Forelimb muscle (tissue), 1 donor: ENCODE measurements at places on chromosomes 1 and 21. TPM values are rescaled to one million over a fixed set of nuclear protein-coding genes. Genes with fewer than 3 reads are reported as not detected.

The PRAMEF1 gene
- polyA plus RNA-seq = not detected

The SPRR5 gene
- not detected for polyA plus RNA-seq

The ITLN2 gene
- polyA plus RNA-seq = not detected

The MIXL1 gene
- polyA plus RNA-seq = 0.44 TPM

The NUAK2 gene
- polyA plus RNA-seq = 0.49 TPM

DNA sequence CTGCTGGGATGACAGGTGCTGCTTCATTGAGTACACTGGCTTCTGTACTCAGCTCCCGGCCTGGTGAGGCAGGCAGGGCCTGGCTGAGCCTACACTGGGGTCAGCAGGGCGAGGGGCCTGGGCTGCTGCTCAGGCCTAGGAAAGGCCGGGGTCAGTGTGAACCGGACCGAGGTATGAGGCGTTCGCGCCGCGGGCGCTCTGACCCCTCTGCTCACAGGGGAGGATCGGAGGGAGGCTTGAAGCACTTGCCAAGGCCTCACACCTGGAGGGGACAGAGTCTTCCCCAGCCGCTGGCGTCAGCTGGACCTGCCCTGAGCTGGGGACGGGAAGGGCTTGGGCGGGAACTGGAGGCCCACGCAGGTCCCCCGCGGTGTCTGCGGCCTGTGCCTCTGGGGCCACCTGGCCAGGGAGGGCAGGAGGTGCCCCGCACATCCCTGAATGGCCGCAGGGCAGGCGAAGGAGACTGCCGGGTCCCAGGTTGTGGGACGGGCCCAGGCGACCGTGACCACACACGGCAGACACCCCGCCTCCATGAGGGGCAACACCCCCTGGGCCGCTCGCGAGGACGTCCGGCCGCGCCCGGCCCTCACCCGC lies 466 bp downstream of the PEX10 start:
- DNase-seq = no peak

DNA sequence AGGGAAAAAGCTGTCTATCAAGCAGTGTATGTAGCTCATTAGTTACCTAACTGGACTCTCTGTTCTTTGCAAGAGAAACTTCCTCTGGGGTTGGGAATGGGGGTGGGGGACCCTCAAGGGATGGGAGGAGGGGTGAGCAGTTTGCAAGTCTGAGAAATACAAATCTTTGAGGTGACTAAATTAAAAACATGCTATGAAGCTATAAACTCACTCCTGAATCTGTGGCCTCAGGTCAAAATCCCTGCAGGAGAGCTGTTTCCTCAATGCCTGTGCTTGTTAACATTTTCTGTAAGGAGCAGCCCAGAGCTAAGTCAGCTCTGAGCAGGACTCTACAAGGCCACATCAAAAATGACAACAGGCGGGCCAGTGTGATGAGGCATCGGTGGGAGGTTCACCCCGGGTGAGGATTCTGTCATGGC lies 32.8 kb upstream of the PTPRC start:
- no peak for DNase-seq

GRCh38 chr21:32132881-32133280 lies 146.0 kb downstream of the MIS18A start:
- no peak for DNase-seq

DNA sequence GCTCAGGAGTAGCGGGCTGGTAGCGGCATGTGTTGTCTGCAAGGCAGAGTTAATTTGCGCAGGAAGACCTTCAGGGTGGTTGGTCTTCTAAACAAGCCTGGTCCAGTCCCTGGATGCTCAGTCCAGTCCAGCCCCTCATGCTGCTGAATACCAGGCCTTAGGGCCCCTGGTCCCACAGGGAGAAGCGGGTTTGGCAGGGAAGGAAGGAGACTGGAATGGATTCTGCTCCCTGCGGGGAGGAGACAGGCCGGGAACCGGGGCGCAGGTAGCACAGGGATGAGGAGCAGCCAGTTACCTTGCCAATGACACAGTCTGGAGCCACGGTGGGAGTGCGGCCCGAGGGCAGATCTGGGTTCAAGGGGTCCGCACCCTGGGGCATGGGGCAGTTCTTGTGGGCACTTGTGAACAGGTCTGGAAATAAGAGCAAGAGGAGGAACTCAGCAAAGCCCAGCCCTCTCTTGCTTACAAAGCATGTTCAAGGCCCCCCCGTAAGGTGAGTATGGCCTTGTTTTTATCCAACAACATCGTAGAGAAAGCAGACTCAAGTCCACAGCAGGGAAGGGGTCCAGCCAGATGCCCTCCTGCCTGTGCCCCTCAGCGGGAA lies 10.1 kb downstream of the FAM131C start:
- DNase-seq = no peak

- no peak for DNase-seq
Measured at GRCh38 chr1:43625063-43625780, 24.7 kb upstream of the KDM4A start.

DNA sequence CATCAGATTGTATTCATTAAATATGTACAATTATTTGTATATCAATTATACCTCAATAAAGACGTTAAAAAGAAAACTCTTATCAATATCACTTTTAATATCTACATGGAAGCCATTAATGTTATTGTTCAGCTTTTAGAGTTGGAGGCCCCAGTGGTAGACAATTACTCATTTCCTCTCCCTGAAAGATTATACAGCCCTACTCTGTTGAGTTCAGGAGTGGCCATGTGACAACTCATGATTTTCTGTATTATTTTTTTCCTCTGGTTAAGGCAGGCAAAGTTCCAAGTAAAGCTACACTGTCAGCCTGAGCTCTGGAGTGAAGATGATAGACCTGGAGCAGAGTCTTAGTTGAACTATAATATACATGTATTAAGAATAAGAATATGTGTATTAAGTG lies 247.9 kb upstream of the B3GALT2 start:
- no peak for DNase-seq

GRCh38 chr1:21090463-21090862 lies 86.2 kb downstream of the EIF4G3 start:
- no peak for DNase-seq

GRCh38 chr1:12144236-12144635 lies 22.6 kb upstream of the TNFRSF1B start:
- no peak for DNase-seq

DNA sequence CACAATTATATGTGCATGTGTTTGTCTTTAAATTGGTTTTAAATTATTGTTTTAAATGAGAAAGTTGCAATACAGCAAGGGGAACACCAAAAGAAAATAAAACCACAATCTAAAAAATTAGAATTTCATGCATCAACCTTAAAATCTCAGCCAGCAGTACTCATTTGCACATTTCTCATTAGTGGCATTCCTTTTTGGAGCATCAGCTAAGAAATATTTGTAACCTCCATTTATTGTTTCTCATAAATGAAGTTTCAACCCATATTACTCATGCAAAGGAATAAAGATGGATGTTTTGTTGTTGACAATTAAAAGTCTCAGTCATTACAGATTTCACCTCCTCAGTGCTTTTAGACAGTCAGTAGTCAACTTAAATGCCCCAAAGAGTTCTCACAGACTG lies 160.1 kb downstream of the TBX15 start:
- DNase-seq = no peak

- DNase-seq = no peak
Measured at GRCh38 chr1:192968323-192968722, 90.8 kb downstream of the UCHL5 start.

DNA sequence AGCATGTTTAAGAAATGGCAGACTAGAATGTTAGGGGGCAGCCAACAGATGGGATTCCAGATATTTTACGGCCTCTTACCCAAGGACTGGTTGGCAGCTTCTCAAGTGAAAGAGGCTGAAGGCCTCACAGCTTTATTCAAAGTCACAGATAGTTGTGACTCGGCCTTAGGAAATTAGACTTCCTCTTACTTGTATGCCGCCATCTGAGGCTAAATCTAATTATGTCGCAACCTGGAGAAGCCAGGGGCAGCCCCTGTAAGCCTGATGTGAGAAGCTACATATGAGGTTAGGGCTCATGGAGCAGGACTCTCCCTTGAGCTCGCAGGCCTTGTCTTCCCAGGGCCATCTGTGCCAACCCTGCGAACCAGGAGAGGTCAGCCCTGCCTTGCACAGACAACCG lies 352.5 kb downstream of the HHAT start:
- no peak for DNase-seq

DNA sequence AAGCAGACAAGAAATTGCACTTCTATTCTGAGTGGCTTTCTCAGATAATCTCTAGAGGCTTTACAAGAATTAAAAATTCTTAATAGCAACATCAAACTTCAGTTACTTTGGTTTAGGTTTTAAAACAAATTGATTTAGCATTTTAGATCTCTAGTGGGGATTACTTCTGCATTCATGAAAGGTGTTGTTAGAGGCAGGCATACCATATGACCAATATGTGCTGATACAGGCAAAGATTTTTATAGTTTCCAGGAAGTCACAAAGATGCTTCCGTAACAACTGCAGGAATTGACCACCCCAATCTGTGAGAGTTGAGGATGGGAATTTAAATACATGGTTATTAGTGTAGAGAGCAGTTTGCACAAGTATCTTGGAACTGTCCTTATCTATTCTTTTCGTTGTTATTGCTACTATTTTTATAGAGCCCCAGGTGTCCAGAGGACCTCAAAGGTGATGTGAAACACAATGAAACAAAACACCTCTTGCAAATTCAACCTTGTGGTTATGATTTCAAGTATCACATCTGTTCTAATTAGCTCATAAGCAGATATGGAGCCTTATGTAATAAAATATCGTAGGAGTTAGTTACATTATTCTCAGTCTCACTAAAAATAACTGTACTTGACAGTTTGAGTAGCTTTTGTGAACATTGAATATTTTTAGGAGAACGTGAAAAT lies 512.7 kb upstream of the ADGRL4 start:
- DNase-seq = no peak

DNA sequence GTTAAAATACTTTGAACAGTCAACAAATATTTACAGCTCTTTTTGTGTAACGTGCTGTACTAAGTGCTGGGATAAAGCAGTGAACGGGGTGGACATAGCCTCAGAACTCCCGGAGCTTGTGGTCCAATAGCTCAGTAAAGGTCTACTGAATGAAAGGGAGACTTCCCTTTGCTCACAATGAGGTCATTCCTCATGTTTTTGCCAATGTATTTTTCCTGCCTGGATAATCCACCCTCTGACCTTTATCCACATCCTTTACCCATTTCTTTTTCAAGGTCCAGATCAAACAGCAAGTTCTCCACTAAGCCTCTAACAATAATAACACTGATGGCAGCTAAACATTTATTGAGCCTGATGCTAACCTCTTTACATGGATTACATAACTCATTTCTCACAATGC lies 55.9 kb downstream of the LEPR start:
- DNase-seq = no peak

DNA sequence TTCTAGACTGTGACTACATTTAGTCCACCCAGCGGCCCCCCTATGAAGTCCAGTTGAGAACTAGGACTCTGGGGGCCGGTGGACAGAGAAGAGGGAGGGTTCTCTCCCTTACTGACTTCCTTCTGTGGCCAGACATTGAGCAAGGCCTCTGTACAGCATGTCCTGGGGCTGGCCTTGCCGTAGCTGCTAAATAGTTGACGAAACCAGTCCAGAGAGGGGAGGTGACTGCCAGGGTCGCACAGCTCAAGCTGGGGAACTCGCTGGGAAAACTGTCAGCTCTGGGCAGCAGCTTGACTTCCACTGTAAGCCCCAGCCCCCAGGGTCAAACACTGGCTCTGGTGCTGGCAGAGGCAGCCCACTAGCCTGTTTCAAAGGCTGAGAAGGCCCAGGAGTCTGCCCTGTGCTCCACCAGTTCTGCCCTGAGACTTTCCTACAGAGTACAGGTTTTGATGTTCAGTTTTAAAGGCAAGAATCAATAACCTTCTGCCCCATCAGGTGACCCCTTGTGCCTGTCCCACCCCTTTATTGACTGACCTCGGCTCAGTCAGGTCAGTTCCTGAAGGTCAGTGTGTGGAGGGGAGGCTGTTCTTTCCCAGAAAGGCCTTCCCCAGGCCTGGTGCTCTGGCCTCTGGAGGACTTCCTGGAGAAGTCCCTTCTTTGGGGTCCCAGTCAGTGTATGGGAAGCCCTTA lies 14.1 kb downstream of the PCSK9 start:
- no peak for DNase-seq

- no peak for DNase-seq
Measured at GRCh38 chr1:231264642-231265041, 23.6 kb downstream of the GNPAT start.

DNA sequence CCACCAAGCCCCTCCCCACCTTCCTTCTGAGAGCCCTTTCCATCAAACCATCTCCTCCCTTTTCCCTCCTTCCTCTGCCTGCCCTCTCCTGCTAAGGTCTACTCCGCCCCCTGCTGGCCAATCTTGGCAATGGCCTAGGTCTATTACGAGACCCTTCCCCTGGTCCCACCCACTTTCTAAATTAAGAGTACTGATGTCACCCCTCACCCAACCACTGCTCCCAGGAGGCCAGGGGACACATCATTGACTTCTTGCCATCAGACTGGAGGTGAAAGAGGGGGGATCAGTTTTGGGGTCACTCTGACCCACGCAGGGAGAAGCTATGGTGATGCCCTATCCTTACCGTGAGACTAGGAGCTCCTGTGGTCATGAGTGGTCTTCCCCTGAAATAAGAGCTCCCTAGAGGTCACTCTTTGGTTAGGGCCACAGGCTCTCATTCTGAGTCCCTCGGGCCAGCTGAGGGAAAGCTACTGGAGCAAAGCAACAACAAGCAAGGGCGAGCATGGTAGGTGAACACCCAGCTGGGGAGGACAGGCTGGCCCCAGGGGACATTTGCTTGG lies 34.6 kb upstream of the S100A7 start:
- DNase-seq = no peak

DNA sequence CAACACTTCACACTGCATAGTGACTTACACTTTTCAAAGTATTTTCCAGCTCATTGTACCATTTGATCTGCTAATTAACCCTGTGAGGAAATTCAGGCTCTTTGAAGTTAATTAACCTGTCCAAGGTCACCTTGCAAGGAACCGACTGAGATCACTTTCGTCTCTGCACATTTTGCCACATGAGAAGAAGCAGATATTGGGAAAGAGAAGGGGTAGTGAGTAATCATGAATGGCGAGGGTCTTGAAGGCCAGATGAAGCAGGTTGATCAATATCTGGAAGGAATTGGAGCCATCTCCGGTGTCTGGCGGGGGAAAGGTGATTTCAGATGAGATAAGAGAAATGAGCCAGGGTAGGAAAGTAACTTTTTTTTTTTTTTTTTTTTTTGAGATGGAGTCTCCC lies 3.4 kb downstream of the APOA2 start:
- no peak for DNase-seq

DNA sequence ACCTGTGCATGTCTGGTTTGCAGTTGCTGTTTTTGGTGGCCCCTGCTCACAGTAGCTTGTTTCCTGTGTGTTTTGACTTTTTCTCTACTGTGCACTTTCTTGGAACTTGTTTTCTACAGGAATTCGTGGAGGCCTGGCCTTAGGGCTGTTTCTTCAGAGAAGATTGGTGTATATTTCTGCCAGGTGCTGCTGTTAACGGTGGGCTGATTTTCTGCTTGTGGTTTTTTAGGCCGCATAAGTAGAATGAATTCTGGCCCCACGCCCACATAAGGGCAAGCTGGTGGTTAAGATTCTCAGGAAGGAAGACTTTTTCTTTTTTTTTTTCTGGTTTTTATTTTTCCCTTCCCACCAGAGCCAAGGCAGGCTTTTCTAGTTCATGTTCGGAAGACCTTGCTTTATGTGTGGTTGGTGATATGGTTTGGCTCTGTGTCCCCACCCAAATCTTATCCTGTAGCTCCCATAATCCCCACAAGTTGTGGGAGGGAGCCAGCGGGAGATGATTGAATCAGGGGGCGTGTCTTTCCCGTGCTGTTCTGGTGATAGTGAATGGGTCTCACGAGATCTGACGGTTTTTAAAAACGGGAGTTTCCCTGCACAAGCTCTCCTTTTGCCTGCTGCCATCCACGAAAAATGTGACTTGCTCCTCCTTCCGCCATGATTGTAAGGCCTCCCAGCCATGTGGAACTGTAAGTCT lies 71.5 kb upstream of the DISP3 start:
- DNase-seq = no peak
